ENCODE measurements at places on chromosomes 1 and 21.
A peak's percentile ranks its signal among the peaks of the same experiment; 100 is the strongest.

DNA sequence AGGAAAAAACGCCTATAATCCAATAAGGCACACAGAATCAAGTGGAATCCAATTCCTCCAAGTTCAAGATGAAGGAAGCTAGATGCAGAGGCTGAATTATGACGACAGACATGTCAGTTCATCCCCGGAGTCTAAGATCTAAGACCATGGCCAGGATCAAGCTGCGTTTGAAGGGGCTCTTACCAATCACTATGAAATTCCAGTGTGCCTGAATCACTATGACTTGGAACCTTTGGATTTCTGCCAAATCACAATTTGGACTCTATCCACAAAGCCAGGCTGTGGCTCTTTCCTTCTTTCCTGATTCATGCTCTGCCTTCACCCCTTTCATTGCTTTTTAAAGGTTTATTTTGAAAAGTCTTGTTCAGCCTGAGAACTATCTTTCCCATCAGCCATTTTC, 17.1 kb downstream of the OLIG2 start:
- DNase-seq, result no peak

DNA sequence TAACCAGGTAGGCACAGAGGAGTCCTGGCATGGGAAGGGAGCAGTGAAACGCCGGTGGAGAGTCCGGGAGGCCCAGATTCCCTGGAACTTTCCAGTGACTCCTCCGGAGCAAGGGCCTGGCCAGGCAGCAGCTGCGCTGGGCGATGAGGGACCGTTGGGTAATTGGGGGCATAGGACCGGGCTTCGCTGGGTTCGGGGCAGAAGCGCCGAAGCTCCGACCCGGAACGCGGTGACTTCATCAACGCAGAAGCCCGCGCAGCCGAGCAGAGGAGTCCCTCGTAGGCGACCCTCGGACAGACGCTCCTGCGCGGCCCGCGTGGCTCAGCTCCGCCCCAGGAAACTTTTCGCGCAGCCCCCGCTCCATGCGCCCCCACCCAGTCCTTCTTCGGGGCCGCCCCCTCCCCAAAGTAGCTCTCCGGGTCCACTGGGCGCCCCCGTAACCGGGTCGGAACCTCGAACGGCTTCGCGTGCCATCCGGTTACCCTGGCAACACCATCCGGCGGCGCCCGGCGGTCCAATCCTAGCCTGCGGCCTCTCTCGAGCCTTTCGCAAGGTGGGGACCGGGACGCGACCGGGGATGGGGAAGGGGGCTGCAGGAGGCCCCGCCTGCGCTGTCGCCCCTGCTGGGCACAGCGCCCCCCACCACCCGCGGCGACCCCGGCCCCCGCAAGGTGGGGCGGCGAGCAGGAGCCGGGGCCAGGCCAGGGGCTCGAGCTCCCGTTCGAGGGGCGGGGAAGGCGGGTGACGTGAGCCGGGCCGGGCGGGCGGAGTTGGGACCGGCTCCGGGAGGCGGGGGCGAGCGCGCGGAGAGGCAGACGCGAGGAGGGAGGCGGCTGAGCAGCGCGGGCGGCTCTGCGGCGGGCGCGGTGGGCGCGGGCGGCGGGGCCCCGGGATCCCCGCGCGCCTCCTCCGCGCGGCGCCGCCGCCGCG, at the start of gene AJAP1:
TSS of gene AJAP1 (plus strand) at position 814 of the 930 bp plus-strand sequence. CDS start 817 bp downstream, outside the sequence.
- no peak for DNase-seq

DNA sequence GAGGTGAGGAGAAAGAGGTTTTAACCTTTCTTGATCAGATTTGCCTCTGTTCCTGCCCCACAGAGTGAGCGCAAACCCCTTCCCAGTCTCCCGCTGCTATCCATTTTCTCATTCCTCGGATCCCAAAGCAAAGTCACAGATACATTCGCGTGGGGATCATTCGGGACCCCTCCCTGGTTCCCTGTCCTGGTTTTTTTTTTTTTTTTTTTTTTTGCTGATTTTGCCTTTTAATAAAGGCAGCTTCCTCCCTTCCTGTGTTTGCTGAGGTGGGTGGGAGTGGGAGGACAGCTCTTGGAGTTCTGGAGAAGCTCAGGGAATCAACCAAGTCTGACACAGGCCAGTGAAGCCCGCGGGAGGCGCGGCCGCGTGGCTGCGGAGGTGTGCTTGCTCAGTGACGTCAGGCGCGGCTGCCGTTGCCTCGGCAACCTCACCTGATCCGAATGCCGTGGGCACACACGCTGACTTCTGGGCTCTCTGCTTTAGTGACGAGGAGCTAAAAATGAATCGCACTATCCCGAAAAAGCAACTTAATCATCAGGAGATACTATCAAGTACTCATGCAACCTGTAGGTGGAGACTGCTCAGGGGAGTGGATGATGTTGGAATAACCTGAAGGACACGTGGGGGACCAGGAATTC, 106.4 kb downstream of the TBX19 start:
- DNase-seq, result no peak

DNA sequence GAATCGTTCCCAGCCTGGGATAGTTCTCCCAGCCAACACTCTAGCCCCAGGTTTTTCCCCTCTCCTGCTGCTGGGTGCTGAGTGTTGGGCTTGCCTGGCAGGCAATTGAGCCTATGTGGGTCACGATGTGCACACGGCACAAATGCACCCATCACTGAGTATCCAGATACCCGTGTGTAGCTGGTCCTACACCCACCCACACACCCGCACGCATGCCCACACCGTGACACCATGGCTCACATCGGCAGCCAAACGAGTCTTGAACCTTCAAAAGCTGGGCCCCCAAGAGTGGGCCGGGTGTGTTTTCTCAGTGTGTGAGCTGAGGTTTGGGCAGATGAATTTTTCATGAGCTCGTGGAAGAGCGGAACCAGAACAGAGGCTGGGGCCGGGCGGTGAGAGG, 188.5 kb downstream of the GRIK3 start:
- no peak for DNase-seq

- no peak for DNase-seq
Measured at GRCh38 chr1:52234014-52234413, 92.1 kb downstream of the ZFYVE9 start.

GRCh38 chr1:39094685-39095084, 68.5 kb downstream of the NDUFS5 start:
- DNase-seq, result no peak

GRCh38 chr1:234288946-234289345, 84.3 kb upstream of the COA6 start:
- DNase-seq, result no peak

DNA sequence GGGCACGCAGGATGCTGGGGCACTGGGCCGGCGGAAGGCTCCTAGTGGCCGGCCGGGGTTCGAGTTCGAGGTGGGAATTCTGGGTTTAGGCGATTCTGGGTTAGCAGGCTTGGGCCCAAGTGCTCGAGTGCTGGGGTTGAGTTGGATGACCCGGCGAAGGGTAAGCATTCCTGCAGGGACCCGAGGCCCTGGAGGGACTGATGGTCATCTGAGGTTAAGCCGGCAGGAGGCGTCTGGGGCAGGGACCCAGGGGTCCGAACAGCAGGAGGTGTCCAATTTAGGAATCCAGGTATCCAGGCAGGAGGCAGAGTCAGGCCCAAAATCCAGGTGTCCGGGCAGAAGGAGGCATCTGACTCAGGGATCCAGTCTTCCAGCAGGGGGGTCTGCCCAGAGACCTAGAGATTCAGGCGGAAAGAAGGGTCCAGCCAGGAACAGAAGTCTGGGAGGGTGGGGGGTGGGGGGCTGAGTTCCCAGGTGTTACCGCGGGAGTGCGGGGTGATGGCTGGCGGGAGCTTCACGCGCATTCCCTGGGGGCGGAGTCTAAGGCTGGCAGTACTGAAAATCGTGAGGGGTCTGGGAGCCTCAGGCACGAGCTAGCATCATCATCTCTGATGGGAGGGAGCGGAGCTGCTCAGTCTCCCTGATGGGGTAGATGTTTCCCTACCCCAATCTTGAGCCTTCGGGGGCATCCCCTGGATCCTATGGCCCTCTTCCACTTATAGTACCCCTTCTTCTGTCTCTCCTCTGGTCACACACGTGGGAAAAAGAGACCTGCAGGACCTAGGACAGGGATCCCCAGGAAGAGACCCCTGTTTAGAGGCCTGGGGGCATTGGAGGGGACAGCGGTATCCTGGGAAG, 585 bp downstream of the GPR3 start:
- no peak for DNase-seq

DNA sequence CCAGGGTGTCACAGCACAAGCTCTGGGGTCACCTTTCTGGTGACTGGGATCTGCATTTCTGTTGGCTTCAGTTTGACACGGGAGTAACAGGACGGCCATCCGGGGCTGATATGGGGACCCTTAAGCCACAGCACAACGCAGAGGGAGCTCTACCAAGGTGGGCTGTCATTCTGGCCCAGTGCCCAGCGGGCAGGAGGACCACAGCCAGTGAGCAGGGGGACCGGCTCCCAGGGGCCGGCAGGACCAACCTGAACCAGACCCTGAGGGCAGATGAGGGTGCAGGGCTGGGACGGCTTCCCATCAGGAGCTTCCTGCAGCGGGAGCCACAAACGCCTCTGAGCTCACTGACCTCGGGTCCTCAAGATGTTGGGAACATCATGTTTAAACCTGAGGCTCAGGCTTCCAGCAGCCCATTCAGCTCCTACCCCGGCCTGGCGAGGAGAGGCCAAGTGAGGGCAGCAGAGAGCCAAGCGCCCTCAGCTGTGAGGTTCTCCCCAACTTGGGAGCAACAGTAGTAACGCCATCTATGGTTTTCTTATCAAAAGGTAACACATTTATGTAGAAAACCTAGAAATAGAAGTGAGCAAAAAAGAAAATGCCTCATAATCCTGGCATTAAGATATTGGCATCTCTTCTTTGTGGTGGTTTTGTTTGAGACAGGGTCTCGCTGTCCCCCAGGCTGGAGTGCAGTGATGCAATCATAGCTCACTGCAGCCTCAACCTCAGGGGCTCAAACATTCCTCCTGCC, 26.8 kb downstream of the TMEM201 start:
- peak; percentile 13 for DNase-seq

DNA sequence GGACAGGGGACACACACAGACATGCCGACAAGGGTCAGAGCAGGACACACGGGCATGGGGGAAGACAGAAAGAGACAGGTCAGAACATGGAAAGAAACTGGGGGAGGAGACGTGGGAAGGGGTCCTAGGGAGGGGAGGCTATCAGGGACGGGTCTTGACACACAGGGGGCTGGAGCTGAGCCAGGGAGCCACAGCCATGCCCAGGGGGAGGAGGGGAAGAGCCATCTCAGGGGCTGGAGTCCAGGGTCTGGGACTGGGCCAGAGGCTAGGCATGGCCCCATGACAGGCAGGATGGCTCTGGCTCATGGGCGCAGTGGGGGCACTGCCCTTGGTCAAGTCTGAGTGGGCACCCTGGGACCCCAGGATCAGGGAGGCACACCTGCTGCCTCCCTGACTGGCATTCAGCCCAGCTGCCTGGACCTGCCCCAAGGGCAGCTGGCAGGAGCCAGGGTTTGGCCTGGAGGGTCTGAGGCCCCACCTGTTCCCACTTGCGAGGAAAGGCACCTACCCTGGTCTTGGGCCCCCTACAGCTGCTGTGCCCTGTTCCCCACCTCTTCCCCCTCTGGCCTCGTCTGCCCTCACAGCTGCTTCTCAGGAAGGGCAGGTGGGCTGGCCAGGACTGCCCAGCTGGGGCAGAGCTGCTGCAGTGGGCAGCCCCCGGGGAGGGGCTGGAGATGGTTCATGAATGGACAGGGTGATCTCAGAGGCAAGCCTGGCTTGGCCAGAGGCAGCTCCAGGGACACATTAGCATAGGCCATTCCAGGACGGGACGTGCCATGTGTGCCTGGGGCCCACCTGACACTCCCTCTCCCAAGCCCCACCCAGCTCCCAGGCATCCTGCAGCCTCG, 42.9 kb downstream of the HSPG2 start:
- DNase-seq, result no peak

DNA sequence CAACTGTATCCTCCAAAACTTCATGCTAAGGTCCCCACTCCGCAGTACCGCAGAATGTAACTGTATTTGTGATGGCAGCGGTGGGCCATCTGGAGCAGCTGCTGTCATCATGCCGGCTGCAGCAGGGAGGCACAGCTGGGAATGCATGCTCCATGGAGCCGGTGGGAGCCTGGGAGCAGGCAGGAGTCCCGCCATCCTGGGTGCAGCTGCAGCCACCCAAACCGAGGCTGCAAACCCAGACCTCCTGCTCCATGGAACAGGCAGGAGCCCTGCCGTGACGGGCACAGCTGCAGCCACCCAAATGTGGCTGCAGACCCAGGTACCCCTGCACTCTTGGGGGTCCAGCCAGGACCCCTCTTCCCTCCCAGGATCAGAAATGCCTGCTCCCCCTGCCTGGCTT, 80.3 kb downstream of the SCMH1 start:
- DNase-seq, result no peak

DNA sequence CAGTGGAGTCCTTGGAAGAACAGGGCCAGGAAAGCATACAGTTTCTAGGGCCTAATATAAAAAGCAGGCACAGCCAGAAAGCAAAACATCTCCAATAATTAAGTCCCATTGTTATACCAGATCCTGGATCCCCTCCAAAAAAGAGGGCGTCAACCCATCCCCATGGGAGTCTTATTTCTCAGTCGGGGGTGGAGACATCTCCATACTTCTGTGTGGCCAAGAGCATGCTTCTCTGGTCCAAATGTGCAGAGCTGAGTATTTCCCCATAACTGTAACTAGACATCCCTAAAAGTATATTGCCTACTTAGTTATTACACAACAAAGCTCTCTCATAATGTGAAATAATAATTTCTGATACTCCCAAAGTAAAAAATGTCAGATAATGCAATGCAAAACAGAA, 104.2 kb upstream of the SOX13 start:
- DNase-seq, result no peak

GRCh38 chr1:58290685-58291372, 255.7 kb downstream of the OMA1 start:
- DNase-seq, result no peak

DNA sequence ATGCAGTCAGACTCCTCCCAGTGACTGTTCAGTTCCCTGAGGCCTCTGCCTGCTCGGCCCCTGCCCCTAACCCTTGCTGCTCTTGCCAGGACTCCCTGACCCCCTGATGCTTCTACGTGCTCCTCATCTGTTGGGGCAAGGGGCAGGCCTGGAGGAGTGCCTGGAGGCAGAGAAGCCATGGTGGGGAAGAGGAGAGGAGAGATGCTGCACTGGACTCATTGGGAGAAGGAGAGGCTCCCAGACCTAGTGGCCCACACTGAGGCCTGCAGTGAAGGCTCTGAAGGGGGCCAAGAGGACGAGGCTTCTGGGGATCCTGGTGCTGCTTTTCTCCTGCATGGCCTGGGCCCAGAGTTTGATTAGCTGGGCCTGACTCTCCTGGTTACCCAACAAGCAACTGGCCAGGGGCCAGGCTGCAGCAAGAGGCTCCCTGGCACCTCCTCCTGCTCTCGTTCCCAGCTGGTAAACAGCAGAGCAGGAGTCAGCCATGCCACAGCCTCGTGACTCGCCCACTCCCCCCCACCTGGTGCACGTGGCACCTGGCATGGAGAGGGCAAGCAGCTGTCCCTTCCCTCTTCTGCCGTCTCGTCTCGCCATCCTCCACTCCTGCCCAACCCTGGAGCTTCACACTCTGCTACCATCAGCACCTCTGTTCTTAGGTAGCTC, 847 bp upstream of the RORC start:
- DNase-seq, result no peak

GRCh38 chr21:42263591-42264131, 44.7 kb downstream of the ABCG1 start:
- no peak for DNase-seq

GRCh38 chr1:58854576-58854975, 70.7 kb upstream of the JUN start:
- no peak for DNase-seq
